ENCODE measurements at places on chromosomes 12 and 14.

- DNase-seq, result no peak
Observed at GRCh38 chr12:64746663-64747062, 12.5 kb downstream of the GNS start.

GRCh38 chr14:97813556-97813955 is 1016.4 kb downstream of the VRK1 start:
- DNase-seq, result no peak

- DNase-seq, result no peak
Observed at GRCh38 chr14:35292770-35293561, 784 bp downstream of the PSMA6 start.

GRCh38 chr12:129076441-129077320 is 223.4 kb downstream of the GLT1D1 start:
- DNase-seq, result no peak

DNA sequence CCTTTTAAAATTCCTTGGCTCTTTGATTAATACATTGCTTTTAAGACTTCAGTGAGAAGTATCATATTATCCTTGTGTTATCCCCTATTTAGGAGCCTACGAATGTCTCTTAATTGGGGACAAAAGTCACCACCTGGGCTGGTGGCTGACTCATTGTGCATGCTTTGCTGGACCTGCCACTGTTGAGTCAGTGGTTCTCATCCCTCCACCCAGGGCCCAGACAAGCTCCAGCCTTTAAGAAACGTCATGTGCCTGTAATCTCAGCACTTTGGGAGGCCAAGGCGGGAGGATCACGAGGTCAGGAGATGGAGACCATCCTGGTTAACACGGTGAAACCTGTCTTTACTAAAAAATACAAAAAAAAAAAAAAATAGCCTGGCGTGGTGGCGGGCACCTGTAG is 57.9 kb downstream of the OTX2 start:
- no peak for DNase-seq

GRCh38 chr14:61218157-61218556 is 63.0 kb downstream of the TMEM30B start:
- no peak for DNase-seq

- no peak for DNase-seq
Observed at GRCh38 chr14:89493406-89493805, 76.4 kb upstream of the FOXN3 start.

GRCh38 chr14:51295646-51296263 is 55.7 kb downstream of the TMX1 start:
- no peak for DNase-seq

DNA sequence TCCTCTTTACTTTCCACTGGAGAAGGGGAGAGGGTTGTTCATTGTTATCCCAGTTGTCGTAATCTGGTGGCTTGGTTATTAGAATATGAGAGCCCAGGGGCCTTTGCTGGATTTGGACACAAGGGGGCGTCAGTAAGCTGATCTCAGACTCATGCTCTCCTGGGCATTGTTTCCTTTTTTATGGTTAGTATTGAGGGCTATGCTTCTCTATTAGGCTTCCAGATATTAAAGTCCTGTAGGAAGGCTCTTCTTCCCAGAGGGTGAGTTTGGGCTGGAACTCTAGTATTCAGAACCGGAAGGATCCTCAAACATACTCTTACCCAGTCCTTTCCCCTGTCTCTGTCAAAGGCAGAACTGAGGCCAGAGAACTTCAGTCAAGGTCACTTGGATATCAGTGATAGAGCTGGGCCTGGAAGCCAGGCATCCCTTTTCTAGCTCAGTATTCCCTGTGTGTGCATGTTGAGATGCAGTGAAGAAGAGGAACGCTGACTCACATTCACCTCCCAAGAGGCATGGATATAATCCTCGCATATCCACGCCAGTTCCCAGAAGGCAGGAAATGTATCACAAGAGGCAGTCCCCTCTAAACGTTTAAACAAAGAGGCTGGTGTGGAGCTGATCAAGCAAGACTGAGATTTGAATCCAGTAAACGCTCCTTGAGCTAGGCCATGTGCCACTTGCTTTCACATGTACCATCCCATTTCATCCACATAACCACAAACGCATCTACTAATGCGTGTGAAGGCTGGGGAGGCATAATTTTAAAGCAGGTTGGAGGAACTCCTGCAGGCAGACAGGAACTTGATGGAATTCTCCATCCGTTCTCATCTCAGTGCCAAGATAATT is 41.6 kb downstream of the UBE3B start:
- DNase-seq, result peak; percentile 41

DNA sequence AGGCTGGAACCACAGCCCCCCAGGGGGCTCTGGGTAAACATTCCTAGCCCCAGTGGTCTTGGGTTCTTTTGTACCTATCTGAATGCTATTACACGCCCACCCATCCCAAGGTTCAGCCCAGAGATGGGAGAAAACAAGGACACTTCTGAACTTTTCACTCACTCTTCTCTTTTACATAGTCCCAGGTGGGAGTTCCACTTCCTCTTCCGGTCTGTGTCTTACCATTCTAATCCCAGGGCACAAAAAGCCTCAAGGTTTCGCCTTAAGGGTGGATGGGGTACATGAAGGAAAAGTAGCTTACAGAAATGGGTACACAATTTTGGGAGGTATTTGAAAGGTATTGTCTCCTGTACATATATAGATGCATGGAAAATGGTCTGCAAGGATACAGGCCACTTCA is 79.0 kb downstream of the TMEM30B start:
- no peak for DNase-seq

DNA sequence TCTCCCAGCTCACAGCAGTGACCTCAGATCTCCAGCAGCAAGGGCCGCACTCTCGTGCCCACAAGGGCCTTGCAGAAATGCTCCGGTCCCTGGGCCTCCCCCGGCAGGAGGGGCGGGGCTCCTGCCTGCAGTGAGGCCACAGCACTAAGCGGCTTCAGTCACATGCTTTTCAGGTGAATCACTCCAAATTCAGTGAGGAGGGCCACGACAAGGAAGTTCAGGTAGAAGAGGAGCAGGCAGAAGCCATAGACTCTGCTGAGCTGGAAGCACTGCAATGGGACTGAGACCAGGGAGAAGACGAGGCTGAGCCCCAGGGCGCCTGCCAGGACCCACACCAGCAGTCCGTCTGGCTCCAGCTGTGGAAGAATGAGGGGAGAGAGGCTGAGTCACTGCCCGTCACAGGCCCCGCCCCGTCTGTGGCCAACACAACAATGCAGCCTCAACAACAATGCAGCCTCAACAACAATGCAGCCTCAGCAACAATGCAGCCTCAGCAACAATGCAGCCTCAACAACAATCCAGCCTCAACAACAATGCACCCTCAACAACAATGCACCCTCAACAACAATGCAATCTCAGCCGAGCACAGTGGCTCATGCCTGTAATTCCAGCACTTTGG is 35.2 kb downstream of the SLC8B1 start:
- DNase-seq, result no peak

GRCh38 chr14:58098507-58098906 is 53.5 kb downstream of the ARMH4 start:
- peak; percentile 83 for DNase-seq

GRCh38 chr12:47281667-47282171 is 202.0 kb upstream of the AMIGO2 start:
- no peak for DNase-seq

DNA sequence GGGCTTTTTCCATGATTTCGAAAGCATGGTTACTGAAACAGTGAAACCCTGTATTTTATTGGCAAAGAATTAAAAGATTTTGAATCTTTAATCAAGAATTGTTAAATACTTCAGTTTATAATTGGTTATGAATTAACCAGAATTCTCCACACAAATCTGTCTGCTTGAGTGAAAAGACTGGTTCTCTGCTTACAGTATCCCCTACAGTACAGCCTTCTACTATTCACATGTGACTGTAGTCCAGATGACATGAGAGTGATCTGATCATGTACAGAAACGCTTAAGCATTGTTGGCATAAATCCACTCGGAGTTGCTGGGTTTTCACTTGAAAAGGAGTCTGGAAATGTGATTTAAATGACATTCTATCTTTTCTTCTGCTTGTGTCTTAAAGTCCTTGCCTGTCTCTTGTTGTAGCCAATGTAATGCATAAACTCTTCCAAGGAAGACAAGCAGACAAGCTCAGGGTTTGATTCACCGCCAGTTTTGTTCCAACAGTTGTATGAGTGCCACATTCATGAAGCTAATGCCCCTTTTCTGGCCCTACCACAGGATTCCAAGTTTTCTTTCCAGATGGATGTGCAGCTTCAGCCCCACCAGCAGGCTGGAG is 222.0 kb upstream of the LRIG3 start:
- no peak for DNase-seq

DNA sequence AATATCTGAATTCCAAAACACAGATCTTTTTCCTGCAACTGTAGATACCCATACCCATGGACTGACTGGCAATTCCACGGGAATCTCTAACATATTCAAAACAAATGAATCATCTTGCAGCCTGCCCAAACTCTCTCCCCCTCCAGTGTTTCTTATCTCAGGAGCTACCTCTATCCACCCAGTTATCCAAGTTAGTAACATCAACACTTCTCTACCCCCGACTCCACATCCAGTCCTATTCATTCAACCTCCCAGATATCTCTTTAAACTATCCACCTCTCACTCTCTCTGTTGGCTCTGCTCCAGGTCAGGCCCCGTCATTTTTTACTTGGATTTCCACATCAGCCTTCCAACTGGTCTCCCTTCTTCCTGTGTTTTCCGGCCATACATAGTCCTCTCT is 6.7 kb upstream of the KCNH5 start:
- no peak for DNase-seq

GRCh38 chr14:99253890-99254289 is 18.1 kb downstream of the BCL11B start:
- DNase-seq, result no peak

DNA sequence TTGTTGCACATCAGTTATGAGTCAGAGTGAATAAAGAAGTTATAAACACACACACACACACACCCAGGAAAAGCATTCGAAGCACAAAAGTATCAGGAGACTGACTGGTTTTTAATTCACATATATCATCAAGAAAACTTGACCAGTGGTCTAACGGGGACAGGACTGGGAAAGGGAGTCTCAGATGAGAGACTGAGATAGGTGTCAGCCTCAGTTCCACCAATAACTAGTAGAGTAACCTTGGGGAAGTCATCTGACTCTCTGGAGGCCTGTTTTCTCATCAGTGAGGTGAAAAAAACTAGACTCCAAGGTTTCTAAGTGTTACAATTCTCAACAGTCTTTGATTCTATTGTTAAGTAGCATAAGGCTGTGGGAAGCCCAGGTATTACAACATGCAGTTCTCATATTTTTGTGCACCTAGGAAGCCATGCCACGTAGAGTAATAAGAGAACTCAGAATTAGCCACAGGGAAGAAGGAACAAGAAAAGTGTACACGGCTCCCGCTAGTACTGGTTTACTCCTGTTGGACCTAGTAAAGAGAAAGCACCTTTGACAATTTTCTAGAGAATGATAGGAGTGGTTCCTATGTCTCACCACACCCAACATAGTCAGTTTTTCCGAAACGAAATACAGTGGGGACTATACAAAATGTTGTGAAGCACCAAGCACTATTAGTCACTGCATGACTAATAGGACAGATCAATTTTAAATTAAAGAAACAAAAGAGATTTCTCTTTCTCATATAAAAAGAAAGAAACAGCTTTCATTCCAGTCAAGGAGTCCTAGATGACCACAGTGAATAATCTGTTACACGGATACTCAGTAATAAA is 5.0 kb downstream of the PPTC7 start:
- DNase-seq, result no peak

GRCh38 chr12:46165191-46165590 is 103.7 kb downstream of the SLC38A1 start:
- DNase-seq, result no peak

DNA sequence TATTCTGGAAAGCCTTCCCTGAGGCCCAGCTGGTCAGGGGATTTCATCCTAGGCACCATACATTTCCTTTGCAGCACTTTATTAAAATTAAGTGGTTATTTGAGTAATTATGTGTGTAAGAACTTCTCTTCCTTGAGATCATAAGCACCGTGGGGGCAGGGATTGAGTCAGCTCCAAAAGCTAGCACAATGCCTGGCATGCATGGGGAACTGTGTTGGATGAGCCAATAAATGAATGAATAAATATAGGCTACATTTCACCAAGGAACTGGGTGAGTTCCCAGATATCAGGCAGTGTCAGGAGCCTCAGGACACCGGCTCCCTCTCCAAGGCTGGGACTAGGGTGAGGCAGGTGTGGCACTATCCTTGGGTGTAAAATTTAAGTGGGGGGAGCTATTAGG is 82.8 kb upstream of the FBXO21 start:
- no peak for DNase-seq

- DNase-seq, result no peak
Observed at GRCh38 chr14:67389275-67389674, 22.7 kb downstream of the PLEK2 start.

GRCh38 chr14:59046746-59047145 is 141.7 kb upstream of the DAAM1 start:
- no peak for DNase-seq

DNA sequence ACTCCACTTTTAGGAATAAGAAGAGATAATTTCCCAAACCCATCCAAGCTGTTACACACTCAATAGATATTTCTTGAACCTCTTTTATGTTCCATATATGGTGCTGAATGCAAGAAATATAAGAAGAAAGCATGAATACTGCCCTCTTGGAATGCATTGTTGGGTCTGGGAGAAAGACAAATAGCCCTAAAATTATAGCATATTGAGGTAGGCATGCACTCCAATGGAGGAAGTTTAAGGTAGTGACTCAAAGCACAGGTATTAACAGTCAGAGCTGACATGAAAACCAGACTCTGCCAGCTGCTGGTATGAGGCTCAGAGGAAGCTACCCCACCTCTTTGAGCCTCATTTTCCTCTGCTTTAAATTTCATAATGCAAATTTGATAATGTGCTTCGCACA is 261.3 kb upstream of the NOS1 start:
- DNase-seq, result no peak

GRCh38 chr14:59534361-59534987 is 42.1 kb downstream of the CCDC175 start:
- peak; percentile 22 for DNase-seq

DNA sequence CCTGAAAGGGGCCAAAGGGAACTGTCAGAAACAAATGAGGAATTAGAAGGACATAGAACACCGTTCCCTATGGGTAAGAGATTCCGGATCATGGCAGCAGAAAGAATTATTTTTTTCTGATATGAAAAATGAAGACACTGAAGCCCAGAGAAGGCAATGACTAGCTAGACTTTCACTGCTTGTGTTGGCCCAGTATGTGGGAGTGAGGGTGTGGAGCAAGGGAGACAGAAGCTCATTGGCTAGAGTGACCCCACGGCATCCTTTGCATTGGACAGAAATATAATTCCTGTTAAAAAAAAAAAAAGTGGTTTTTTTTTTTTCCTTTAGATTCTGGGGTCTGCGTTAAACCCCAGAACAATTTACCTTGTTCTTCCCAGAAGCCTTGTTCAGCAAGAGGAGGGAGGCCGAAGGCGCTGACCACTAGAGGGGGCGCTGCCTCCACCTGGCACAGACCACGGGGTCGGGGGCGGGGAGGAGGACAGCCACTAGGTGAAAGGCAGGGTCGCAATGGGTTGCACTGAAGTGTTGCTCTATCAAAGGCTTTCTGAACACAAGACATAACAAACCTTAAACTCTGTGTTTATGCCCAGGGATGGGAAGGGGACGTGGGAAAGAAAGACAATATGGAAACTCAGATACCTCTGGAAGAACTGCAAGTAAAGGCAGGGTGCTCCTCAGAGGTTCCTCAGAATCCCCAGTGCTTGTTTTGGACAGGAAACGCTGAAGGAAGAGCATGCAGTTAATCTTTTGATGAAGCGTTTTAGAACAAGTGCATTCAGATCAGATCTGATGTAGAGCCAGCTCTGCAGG is 156.8 kb downstream of the KCNA5 start:
- DNase-seq, result no peak

- peak; percentile 54 for DNase-seq
Observed at GRCh38 chr12:2284857-2285256, 232.1 kb downstream of the CACNA1C start.
